ENCODE measurements at places on chromosomes 5 and 9.

GRCh38 chr9:6226696-6227095 is 11.1 kb downstream of the IL33 start:
- no peak for DNase-seq

DNA sequence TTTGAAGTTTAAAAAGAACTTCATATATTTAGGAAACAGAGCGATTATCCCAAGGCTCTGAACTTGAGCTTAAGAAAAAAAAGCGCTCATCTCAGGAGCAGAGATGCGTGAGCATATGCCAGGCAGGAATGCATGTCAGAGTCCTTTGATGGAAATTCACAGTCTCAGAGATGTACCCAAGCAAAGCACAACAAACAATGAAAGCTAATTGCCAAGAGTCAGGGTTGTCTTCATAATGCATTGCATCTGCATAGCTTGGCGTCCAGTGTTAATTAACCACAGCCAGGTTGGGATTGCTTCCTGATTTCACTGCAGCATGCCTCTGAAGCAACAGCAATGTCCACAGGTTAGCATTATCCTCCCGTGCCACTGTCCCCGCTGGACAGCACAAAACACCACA is 907.0 kb upstream of the DMAC1 start:
- DNase-seq = no peak

DNA sequence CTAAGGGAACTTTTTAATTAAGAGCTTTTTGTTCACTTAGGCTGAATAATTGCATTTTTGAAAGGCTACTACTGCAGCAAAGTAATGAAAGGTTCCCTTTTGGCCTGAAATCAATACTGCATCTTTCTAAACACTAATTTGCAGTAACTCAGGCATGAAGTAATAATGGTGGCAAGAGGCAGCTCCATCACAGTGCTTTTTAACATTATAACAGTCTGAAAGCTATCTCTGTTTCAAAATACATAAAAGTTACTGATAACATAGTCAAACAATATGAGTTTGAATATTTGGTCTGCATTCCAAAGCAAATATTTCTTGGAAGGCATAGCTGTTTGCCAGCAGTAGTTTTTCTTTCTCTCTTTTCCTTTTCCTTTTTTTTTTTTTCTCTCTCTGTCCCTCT is 113.4 kb downstream of the FBN2 start:
- no peak for DNase-seq

DNA sequence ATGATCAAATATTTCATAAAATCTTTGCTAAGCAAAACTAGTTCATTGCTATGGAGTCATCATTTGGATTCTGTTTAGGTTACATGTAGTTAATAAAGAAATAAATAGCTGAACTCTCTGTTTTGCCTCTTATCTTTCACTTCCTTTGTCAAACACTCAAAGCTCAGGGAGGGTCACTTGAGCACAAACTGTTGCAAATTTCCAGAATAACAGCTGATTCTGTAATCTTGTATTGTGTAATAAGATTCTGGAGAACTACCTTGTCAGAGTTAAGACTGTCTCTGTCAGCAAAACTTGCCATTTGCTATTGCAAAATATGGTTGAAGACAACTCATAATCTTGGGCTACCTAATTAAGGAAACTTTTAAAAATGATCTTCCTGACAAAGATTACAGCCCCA is 182.0 kb upstream of the MOCS2 start:
- DNase-seq = no peak

- no peak for DNase-seq
Observed at GRCh38 chr9:136229096-136230065, 16.2 kb downstream of the QSOX2 start.

- no peak for DNase-seq
Observed at GRCh38 chr5:150064681-150065220, 21.6 kb downstream of the CSF1R start.

DNA sequence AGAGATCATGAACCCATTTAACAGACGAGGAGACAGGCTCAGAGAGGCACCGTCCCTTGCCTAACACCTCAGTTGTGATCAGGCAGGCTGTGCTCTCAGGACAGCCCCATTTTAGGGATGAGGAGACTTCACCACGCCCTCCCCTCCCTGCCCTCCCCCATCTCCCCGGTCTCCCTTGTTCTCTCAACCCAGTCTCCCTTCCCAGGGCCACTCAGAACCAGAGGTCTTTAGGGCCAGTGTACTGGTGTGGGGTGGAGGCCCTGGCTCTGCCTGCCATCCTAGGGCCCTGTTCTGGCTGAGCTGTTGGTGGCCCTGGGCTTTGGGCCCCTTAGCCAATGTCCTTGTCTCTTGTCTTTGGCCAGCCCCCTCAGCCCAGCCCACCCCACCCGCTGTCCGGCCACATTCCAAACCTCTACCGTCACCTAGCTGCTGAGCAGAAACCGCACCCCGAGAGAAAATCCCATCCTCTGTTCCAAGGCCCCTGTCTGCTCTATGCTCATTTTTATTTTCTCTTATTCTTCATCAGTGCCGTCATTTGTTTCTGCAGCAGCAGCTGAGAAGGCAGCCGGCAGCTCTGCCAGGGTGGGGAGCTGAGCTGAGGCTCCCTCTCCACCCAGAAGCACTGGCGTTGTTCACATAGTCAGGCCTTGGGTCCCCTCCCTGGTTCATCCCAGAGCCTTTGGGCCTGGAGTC is 33.9 kb downstream of the OLFML2A start:
- DNase-seq = no peak

GRCh38 chr5:42828671-42829070 is 17.0 kb upstream of the SELENOP start:
- DNase-seq = no peak

GRCh38 chr9:107907255-107907654 is 417.7 kb upstream of the KLF4 start:
- no peak for DNase-seq

GRCh38 chr5:32810804-32811203 is 99.7 kb downstream of the NPR3 start:
- no peak for DNase-seq

GRCh38 chr5:80117446-80117845 is 82.3 kb downstream of the THBS4 start:
- no peak for DNase-seq

- no peak for DNase-seq
Observed at GRCh38 chr9:132059361-132059760, 20.3 kb downstream of the MED27 start.

DNA sequence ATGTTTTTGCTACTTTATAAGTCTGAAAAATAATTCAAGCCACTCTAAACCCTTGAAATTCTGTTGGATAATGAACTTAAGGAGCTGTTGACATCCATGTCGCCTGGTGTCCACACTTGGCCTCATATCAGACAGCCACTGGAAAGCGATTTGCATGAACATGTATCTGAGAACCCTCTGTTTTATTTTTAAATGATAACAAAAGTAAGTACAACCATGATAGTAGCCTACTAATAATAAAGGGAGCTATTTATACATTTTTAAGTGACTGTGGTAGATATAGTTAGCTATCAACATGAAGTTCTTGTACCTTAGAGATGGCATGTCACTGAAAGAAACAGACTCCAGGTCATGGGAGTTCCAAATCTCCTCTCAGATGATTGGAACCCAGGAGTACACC is 53.3 kb downstream of the PLCXD3 start:
- DNase-seq = no peak

DNA sequence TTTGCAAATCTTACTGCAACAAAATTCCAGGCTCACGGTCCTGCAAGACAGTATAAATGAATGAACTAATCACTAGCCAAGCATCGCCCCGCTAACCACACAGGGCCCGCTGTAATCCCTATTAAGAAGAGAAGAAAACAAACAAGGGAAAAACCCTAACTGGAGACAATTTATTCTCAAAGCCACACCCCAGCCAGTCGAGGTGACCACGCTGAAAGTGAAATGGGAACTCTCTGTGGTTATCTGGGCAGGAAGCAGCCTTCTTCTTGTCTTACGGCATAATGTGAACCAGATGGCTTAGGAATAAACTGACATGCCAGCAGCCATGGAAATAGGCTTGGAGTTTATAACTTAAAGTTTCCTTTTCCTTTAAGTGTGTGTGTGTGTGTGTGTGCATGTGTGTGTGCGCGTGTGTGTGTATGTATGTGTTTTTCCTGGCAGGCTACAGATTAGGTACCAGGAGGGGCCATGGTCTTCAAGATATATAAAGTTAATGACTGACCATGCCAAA is 120.2 kb downstream of the SEMA6A start:
- DNase-seq = no peak

DNA sequence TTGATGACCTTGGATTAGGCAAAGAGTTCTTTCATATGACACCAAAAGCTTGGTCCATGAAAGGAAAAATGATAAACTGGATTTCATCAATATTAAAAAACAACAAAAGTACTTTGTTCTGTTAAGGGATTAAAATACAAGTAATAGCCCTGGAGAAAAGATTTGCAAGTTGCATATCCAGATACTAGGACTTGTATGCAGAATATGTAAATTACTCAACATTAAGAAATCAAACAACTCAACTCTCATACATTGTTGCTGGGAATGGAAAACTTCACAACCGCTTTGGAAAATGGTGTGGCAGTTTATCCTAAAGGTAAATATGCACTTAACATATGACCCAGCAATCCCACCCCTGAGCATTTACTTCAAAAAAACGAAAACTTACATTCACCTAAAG is 112.0 kb downstream of the ADAMTS19 start:
- DNase-seq = no peak

DNA sequence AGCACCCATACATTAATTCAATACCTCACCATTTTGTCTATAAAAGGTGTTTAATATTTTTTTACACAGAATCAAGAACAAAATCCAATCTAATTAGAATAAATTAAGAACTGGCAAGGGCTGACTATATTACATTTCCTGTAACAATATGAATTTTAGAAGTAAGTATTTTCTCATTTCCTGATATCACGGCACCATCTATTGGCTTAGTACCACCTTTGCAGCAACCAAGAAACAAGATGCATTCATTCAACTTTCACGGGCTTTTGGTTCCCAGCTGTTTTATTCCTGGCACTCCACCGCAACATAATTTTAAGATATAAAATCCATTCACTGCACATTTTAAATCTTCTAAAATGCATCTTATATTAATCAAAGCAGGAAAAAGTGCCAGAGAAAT is 20.6 kb downstream of the PSMB7 start:
- no peak for DNase-seq

DNA sequence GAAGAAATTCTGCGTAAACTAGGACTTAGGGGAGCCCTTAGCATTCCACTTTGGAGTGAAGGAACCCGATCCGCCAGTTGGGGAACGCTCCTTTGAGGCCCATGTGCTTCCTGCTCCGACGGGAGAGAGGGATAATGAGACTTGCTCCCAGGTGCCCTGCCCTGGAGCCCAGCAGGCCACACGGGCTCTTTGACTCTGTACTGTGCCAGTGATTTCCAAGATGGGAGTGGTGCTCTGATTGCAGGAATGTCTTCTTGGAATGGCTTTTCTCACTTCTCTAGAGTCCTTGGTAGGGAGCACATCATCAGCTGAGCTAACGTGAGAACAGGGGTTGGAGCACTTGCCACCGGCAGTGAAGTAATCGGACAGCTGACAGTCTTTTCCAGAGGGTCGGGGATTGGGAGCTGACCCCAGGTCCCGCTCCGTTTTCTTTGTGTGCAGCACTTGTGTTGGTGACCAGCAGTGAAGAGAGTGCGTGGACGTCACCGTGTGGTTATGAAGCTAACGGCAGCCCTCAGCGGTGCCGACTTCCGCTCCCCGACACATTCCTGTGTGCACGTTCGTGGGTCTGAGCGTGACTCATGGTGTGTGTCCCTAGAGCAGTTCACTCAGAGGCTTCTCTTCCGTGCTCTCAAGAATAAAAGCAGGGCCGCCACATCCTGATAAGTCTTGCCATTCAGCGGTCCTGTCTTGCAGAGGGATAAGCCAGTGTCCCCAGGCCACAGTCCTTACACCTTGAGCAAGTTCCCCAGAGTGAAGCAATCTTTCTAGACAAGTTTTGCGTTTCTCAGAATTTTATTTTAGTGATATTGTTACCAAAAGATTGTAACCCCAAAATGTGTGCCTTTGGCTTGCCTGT is 25.6 kb downstream of the ABL1 start:
- DNase-seq = no peak

DNA sequence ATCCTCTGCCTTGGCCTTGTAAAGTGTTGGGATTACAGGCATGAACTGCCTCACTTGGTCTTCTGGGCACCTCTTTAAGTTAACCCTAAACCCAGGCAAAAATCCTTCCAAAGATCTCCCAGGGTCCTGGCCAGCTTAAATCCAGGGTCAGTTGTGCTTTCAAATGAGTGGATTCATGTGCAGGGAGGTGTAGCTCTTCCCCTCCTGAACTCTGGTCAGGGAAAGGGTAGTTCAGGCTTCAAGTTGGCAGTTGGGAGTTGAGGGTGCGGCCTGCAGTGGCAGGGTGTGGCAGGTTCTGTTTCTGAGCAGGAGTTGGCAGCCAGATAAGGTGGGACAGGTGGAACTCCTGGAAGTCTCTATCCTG is 3.6 kb downstream of the HNRNPAB start:
- DNase-seq = no peak

DNA sequence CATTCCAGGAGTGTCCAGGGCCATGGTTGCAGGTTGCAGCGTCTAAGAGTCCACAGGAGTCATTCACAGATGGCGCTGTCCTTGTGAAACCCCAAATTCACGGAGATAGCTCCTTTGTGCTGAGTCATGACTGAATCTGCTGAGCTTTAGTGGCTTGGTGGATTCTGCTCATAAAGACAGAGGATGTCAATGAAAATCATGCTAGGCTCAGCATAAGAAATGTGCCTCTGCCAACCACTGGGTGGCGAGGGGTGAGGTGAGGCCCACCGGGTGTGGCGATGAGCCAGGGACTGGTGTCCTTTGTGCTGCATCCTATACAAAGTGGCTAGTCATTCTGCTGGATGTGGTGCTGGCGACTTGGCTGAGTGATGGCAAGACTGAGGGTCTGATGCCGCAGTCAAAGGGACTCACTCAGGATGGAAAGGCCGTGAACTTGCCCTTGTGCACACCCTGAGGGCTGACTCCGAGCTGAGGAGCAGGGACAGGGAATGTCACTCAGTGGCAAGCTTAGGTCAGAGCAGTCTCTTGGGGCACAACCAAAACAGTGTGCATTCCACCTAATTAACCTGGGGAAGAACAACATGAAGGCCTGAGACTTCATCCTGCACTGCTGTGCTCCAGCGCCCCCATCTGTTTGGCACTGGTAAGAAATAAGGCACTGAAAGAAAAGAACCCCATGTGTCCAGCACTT is 71.5 kb downstream of the DAP start:
- DNase-seq = peak; percentile 75

GRCh38 chr9:72636621-72637020 is 115.2 kb downstream of the TMC1 start:
- no peak for DNase-seq

GRCh38 chr5:135423146-135423845 is 23.9 kb downstream of the DCANP1 start:
- no peak for DNase-seq

DNA sequence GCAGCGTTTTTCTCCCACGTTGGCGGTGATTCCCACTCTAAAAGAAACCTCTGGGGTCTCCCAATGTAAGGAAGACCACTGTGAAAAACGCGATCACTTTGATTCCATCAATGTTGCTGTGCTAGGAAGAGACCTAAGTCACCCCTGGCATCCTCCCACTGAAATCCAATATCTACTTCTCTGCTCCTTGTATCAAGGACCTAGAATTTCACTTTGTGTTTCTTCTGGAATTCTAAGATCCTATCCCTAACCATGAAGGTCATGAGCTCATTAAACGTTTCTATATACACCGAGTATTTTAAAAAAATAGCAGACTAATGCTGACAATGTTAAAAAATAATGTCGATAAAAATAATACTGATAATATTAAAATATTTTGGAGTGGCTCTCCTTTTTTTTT is 118.8 kb upstream of the MYO10 start:
- no peak for DNase-seq

GRCh38 chr9:130977811-130978221 is 31.2 kb upstream of the LAMC3 start:
- DNase-seq = no peak

GRCh38 chr9:113774963-113775362 is 101.1 kb upstream of the ZNF618 start:
- no peak for DNase-seq

GRCh38 chr9:133715866-133716563 is 22.1 kb downstream of the SARDH start:
- peak; percentile 57 for DNase-seq
